ENCODE measurements at places on chromosomes 5 and 9.

GRCh38 chr5:158953929-158954534 lies 145.7 kb downstream of the EBF1 start:
- no peak for DNase-seq

DNA sequence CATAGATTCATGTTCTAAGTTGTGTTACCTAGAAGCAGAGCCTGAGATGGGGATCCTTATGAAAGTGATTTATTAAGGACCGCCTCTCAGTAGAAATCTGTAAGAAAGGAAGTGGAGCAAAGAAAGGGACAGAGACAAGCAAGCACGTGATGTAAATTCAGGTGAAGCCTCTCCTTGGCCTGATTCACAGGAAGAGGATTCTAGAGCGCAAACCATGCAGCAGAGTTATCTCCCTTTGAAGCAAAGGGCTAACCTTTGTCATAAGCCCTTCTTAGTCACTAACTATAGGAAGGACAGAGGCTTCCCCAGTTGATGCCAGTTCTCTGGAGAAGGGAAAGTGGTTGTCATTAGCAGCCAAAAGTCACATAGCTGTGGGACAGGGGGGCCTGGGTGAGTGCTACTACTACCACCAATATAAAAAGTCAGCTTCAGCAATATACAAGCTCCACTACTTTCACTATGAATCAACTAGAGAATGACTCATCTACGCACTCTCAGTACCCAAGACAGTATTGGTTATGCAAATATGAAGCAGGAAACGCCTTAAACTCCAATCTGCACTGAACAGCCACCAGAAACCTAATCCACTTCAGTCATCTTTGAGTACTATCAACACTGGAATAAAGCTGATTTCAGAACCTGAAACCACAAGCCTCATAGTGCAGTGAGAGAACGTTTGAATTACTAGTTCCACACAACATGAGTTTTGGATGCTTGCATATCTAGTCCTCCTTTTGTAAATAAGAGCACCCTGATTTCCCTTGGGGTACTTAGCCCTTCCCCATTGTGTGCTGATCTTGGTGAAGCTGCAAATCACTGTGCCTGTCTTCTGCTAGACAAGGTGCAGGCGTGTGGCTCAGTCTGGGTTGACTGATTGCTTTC lies 162.7 kb downstream of the ZNF608 start:
- no peak for DNase-seq

DNA sequence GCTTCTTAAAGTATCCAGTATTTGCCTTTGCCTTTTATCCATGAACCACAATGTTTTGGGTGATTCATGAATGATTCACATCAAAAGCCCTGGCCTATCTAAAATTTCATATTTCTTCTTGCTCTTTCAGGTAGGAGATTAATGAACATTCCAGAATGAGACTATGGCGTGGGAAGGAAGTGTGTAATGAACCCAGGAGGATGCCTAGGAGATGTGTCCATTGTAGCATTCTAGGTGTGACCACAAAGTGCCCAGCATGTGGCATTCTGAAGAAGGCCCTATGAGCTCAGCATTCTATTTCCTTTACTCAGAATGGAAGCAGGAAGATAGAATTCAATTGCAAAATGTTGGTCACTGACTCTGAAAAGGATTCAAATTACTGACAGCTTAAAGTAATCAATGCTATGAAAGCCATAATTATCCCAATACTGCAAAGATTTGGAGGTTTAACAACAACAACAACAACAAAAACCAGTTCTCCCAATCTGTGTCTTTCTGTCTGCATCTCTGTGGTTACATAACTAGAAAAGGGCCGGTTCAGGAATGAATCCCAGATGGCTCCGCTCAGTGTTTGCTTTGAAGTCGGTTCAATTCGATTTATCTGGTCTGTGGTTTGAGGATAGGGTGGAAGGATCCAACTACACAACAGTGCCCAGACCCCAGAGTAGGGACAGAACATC lies 126.7 kb downstream of the FOXD1 start:
- no peak for DNase-seq

DNA sequence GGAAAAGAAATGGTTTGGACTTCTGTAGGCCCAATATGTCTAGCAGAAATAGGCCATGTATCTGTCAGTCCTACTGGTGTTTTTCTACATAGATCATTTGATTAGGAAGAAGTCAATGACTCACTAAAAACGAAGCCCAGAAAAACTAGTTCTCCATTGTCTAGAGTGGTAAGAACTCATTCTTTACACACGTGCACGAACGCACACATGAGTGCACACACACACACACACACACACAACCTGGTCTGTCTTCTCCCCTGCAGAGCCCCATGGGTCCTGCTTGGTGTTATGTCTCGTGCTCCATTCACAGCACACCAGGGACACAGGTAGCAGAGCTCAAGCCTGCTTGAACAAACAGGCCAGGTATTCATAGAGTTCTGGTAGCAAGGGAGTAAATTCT lies 14.9 kb upstream of the FCN1 start:
- DNase-seq = no peak

DNA sequence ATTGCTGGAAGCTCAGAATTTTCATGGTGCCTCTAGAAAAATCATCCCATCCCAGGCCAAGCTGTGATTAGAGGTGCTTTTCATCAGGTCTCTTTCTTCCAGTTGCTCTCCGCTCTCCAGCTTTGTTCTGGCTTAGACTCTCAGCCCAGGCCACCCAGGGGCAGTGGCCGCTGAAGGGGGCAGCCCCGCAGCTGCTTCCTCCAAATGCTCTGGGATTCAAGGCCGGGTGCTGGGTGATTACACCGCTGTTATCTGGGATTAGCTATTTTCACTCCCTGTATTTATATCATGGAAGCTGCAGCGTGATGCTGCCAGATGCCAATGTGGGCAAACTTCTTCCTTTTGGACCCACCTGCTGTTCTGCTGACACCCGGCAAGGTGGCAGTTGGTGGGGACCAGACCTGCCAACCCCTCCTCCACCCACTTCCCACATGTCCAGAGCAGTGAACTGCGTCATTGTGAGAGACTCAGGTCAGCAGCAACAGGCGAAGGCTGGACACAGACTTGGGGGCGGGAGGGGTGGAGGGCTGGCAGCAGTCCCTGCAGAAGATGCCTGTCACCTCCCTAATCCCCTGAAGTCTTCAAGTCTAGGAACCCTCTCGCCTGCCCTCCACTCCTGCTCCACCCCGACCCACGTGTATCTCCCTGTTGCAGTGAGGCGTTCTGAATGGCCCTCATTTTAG lies 33.9 kb upstream of the NKX2-5 start:
- DNase-seq = no peak

- no peak for DNase-seq
Observed at GRCh38 chr9:80385246-80385645, 813.5 kb downstream of the TLE4 start.

- DNase-seq = no peak
Observed at GRCh38 chr9:1495282-1496030, 445.3 kb downstream of the DMRT2 start.

GRCh38 chr9:35844628-35845270 lies 15.7 kb downstream of the TMEM8B start:
- DNase-seq = peak; percentile 39

DNA sequence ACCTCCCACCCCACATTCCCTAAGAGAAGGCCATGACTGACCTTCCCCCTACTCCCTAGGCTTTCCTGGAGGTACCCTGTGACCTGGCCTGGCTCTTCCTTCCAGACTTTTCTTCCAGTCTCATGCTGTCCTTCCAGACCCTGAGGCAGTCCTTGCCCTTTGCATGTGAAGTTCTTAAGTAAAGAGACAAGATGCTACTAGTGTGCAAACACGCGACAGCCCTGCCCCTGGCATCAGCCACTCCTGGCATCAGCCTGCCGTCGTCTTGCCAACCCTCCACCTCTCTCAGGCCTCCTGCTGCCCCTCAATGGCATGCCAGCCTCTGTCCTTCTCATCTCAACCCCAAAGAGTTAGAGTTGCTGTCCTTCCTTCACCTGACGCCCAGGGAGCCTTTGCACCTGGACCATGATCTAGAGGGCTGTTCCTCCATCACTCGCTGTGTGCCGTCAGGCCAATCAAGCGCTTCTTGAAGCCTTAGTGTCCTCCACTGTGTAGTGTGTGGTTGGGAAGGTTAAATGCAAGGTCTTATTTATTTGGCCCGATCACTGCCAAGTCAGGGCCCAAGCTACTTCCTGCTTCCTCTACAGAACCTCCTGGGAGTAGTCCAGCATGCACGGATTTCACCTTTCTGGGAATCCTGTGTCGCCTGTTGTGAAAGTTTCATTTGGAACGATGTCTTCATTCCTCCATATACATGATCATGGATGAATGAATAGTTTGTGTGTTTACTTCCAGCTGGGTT lies 61.9 kb downstream of the WWC1 start:
- no peak for DNase-seq

DNA sequence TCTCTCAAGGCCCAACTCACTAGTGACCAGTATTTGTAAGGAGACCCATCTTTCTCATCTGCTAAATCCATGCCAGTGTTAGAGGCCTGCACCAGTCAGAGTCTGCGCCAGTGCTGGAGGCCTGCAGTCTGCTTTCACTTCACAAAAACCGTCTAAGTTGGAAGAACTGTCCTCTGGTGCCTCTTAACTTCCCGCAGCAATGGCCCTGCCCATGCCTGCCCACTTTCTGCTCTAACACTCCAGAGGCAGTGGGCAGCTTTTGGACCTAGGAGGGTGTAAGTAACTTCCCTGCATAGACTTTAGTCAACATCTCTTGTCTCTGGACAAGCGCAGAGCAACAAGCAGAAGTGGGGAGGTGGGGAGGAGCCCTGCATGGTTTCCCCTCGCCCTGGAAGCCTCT lies 152.9 kb downstream of the AUH start:
- DNase-seq = no peak

- DNase-seq = no peak
Observed at GRCh38 chr9:9792144-9792857, 820.5 kb downstream of the PTPRD start.

DNA sequence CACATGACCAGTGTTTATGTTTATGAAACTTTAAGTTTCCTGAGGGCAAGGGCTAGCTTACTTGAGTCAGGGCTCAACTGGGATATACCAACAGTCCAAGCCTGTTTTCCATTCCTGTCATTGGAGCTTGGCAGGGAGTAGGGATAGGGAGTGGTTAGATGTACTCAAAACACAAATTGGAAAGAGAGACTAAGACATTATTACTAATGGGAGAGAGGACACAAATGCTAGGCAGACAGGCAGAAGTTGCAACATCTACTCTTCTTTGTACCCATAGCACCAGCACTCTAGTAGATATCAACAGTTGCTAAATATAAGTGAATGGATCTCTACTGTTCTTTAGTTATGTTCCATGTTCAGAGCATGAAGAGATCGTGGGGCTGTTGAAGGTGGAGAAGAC lies 62.8 kb downstream of the NPR3 start:
- no peak for DNase-seq

GRCh38 chr5:21142791-21143190 lies 1154.8 kb upstream of the CDH18 start:
- DNase-seq = no peak

- DNase-seq = no peak
Observed at GRCh38 chr5:178683783-178684182, 46.7 kb downstream of the ZNF354A start.

- DNase-seq = no peak
Observed at GRCh38 chr9:94441796-94442195, 113.1 kb upstream of the PCAT7 start.

GRCh38 chr9:68562461-68562860 lies 21.8 kb upstream of the TMEM252 start:
- no peak for DNase-seq

- DNase-seq = peak; percentile 15
Observed at GRCh38 chr9:89740722-89741121, 135.9 kb downstream of the GADD45G start.

GRCh38 chr5:113058269-113058668 lies 81.7 kb downstream of the DCP2 start:
- DNase-seq = no peak

DNA sequence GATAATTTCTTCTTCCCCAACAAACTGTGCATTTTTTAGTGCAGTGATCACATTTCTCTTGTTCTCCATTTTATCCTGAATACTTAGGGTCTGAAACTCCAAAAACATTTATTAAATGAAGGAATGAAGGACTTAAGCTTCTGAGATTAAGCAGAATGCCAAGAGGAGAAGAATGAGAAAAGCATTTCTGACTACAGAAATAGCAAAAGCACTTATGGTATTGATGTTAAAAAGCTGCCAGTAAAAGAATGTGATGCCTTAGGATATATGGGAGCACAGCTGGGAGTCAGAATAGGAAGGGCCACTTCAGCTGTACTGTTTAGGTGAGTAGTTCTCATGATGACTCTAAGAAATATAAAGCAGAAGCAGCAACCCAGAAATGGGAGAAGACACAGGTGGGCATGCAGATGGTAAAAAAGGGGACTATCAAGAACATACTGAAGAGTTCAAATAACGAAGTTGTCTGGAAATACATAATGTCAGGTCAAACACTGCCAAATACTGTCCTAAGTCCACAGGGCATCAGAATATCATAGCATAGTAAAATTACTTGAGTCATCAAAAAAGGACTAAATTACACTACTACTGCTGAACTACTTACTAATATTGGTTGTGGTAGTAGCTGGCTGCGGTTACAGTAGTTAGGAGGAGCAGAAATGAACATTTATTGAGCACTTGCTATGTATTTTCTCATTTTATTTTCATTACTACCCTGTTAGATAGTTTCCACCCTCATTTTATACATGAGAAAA lies 132.7 kb downstream of the MAPKAP1 start:
- DNase-seq = no peak

DNA sequence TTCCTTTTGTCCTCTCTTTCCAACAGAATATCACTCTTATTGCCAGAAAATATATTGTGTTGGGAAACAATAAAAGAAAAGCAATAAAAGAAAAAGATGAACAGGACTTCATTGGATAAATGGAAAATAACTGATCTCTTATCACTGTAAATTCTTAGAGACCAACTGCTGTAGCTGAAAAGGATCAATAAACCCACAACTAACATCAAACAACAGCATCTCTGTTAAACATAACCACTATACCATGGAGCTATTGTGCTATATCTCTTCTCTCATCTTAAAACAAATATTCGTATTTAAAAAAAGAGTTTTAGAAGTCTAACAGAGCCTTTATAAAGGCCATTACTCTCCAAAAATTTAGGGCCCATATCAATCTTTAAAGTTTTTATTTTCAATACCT lies 502.4 kb downstream of the TMEM232 start:
- no peak for DNase-seq

DNA sequence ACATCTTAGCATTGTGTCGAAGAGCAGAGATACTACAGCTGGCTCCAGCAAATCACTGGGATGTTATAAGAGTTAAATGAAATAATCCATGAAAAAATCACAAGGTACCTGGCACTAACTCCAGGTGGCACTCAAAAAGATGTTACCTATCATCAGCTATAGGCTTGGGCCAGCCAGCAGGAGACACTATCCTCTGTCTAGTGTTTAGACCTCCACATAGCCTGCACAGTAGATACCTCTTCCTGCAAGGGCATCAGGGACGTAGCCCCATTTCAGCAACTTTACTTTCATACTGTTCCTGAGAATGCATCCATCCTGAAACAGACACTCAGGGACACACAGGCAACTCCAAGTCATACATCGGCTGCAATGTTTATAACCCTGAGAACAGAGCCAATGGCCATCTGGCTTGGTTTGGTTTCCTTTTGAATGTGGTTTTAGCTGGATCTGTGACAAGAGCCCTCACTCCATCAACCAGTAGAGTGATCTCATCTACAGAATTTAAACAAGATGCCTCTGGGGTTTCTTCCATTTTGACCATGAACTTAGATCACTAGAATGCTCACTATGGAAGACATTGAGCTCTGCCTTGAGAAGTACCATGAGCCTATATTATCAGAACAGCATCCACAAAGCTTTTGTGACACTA lies 69.9 kb downstream of the TLE1 start:
- DNase-seq = no peak
